ENCODE measurements at places on chromosomes 16 and 17.

GRCh38 chr17:58112970-58113631 is 29.9 kb downstream of the DYNLL2 start:
- peak; percentile 66 for DNase-seq

DNA sequence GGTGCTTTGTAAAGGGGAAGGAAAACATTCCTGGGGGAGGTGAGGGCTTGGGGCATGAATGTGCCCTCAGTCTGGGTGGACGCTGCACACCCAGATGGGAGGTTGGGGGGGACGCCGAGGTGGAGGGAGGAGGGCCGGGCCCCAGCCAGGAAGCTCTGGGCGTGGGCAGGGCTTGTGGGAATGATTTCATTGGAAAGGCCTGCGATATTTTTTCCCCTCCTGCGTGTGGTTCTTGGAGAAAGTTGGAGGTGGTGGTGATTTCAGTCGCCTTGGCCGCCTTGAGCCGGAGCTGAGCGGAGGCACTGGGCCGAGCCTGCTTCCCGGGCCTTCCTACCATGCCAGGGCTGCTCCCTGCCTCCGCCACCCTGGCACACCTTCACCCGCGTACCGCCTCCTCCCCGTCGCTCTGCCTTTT is 26.4 kb upstream of the CLEC18A start:
- no peak for DNase-seq

DNA sequence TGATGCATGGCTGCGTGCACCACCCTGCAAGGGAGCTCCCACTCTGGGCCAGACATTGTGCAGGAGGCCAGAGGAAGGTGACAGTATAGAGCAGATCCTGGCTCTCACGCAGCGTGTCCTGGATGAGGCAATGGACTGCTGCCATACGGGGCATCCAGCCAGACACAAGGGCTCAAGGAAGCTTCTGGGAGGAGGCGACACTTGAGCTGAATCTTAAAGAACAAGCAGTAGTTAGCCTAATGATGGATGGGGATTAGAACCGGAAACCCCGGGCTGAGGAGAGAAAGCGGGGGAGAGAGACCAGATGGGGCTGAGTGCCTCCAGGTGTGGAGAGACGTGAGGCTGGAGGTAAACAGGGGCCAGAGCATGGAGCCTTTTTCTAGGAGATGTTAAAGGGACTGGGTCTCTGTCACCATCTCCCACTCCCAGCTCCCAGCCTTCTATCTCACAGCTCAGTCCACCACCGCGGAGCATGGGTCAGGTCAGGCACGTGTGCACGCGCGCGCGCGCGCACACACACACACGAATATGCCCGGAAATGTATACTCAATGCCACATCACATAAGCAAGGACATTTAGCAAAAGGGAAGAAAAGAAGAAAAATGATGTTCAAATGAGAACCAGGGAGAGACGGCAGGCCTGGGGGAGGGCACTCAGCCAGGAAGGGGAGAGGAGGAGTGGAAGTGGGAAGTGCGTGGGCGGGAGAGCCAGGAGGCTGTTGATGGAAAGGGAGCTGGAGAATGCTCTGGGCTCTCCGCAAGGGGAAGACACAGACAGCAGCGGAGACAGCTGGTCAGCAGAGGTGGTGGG is 46.3 kb downstream of the CCDC42 start:
- DNase-seq, result no peak

DNA sequence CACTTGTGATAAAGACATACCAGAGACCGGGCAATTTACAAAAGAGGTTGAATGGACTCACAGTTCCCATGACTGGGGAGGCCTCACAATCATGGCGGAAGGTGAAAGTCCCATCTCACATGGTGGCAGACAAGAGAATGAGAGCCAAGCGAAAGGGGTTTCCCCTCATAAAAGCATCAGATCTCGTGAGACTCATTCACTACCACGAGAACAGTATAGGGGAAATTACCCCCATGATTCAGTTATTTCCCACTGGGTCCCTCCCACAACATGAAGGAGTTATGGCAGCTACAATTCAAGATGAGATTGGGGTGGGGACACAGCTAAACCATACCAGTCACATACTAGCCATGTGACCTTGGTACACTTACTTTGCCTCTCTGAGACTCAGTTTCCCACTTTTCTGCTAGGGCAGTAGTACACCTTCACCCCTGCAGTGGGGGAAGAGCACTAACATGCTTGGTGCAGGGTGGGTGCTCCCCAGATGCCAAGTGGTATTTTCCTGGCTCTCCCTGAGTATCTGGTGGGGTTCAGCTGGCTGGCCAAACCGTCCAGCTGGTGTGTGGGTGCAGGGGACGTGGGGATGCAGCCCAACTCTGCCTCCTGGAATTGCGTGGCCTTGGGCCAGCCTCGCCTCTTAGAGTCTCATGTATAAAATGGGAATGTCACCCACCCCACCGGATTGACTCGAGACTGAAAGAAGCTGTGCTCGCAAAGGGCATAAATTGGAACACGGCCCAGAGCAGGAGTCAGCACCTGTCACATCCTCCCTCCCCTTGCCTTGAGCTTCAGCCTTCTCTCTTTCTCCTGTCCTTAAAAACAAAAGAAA is 364.1 kb downstream of the CPPED1 start:
- peak; percentile 87 for DNase-seq

GRCh38 chr17:10640475-10640874 is 16.6 kb downstream of the MYH3 start:
- DNase-seq, result no peak

DNA sequence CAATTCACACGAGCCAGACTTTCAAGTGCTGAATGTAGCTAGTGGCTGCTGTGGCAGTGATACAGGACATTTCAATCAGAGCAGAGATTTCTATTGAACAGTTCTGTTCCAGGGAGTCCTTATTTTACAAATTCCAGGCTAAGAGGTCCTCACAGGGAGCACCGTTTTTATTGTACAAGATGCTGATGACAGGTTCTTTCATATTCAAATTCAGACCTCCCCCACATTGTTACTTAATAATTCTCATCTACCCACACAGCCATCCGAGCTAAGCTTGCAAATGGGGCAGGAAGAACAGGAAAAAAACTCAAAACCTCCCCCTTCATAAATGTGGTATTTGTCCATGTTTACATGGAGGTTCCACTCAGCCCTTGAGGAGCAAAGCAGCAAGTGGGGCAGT is 9.8 kb downstream of the GABARAPL2 start:
- no peak for DNase-seq

GRCh38 chr17:73482894-73483293 is 161.4 kb downstream of the SDK2 start:
- DNase-seq, result no peak

GRCh38 chr16:11743308-11744074 is 834 bp upstream of the TXNDC11 start:
- no peak for DNase-seq

DNA sequence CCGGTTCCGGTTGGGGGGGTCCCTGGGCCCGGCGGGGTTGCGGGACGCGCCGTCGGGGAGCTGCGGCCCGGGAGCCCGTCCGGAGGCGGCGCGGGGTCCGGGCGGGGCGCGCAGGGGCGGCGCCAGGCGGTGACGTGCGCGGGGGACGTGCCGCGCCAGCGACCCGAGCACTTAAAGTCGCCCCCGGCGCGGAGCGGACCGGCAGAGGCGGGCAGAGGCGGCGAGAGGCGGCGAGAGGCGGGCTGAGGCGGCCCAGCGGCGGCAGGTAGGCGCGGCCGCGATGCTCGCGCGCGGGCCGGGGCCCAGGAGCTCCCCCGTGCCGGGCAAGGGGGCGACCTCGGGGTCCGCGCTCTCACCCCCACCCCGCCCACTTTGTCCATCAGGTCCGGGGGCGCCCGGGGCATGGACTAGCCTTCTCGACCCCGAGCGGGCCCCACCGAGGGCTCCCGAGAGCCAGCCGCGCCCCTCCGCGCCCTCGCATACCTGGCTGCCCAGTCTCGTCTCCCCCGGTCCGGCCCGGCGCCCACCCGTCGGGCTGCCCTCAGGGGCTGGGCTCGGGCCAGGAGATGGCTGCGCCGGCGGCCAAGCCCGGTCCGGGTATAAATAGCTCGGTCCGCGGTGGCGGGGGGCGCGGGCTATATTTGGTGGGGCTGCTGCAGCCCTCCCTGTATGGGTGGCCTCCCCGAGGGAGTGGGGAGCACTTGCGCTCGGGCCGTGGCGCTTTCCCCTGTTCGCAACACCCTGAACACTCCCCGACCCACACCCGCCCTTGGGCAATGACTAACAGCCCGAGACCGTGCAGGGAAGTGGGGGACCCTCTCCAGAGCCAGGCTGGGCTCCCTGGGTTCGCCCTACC is at the start of gene SLC16A3:
Gene SLC16A3, plus strand, starts transcription at position 201 of the 856 bp plus-strand sequence. CDS start 6,967 bp downstream, outside the sequence.
- DNase-seq, result no peak

GRCh38 chr16:51888016-51888415 is 658.9 kb downstream of the TOX3 start:
- no peak for DNase-seq

DNA sequence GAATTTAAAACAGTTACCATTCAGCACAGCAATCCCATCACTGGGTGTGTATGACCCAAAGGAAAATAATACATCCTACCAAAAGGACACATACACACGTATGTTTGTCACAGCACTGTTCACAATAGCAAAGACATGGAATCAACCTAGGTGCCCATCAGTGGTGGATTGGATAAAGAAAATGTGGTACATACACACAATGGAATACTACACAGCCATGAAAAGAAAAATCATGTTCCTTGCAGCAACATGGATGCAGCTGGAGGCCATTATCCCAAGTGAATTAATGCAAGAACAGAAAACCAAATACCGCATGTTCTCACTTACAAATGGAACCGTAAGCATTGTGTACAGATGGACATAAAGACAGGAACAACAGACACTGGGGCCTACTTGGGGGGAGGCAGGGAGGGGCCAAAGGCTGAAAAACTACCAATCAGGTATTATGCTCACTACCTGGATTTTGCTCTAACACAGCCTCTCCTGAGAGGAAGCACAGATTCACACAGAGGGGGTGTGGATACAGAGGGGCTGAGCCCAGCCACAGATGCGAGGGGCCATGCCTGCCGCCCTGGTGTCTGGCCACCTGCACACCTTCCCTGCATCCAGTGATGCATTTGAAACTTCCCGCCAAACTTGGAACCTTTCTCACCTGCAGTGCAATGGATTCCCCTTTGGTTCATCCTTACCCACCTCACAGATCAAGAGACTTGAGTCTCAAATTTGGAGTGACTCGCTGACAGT is 55.9 kb downstream of the USP22 start:
- DNase-seq, result no peak

GRCh38 chr16:70267516-70267915 is 15.8 kb upstream of the EXOSC6 start:
- no peak for DNase-seq

DNA sequence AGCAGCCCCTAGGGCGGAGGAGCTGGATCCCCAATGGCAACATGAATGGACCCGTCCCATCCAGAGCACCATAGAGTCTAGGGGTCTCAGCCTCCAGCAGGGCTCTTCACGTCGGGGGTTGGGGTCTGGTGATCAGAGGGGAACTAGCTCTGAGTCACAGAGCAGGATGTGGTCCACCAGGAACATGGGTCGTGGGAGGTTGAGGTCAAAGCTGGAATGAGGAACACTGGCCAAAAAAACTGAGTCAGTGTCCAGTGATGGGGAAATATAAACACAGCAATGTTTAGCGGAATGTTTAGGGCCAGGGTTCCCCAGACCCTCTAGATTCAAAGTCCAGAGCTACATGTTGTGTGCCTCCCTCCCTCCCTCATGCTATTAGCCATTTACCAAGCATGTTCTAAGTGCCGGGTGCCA is 79.1 kb upstream of the C16orf82 start:
- DNase-seq, result no peak

DNA sequence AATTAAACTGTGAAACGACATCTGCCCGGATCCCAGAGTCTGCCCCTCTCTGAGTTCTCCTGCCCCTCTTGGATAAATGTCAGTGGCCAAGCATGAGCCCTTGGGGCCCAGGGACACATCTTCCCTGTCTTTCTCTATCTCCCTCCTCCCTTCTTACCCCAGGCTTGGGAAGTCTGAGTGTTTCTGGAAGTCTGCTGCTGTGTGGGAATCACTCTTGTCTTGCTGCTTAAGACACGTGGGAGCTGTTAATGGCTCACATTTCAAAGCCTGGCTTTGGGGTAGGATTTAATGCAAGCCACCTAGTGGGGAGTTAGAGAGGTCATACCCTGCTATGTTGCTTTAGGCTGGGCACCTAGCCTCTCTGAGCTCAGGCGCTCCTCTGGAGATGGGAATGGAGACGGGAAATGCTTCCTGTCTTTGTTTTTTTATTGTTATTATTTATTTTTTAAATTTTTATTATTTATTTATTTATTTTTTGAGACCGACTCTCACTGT is 218.5 kb upstream of the CIBAR2 start:
- DNase-seq, result no peak

- no peak for DNase-seq
These were observed 20.3 kb downstream of the HASPIN start for GRCh38 chr17:3744014-3744413.

- DNase-seq, result no peak
These were observed 4.3 kb downstream of the TMEM11 start for GRCh38 chr17:21209511-21210175.

DNA sequence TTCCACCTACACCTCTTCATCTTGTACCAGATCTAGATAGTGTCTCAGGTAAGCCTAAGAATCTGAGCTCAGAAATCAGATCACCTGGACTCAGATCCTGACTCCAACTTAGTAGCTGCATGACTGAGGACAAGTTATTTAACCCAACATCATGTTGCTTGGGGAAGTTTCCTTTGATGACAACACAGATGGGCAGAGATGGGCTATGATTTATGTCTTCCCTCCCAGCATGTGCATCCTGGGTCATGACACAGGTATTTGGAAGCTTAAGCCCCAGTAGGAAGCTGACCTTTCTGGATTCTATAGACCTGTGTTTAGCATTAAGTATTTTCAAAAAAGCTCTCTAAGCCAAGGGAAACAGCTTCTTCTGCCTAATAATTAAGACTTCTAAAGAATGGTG is 12.4 kb upstream of the HEATR6 start:
- no peak for DNase-seq

DNA sequence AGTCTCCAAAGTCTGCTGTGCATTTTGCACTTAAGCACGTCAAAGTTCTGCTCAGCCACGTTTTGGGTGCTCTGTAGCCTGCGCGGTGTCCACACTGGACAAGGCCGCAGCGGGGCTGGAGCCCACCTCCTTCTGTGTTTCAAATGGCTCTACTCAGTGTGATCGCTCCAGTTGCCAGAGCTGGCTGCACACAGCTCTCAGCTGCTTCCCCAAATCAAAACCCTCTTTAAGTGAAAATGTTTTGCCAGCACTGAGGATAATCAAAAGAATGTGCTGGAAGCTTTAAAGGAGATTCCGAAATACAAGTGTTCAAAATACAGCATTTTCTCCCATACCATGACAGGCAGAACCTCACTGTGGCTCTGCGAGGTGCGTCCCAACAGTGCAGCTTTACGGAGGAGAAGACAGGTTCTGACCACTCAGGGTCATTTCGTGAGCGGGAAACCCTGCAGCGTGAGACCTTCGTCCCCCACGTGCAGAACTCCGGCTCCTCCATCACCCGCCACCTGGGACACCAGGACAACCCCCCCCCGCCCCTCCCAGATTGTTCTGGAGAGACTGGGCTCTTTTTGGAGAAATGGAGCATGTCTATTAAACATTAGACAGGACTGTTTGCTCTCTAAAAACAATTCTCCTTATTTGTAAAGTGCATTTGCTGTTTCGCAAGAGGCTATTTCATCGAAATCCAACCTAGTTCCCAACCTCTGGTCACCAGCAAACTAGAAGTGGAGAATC is 16.6 kb downstream of the TBC1D16 start:
- DNase-seq, result no peak

GRCh38 chr17:11996722-11997146 is 541 bp downstream of the ZNF18 start:
- peak; percentile 1 for DNase-seq

Measured in NCI-H2029 treated with DMSO at 0.1 percent for 48 hours (cell line).